ENCODE measurements at places on chromosomes 7 and 10.
A peak's percentile ranks its signal among the peaks of the same experiment; 100 is the strongest.

GRCh38 chr7:80775897-80776296, 137.5 kb downstream of the CD36 start:
- no peak for DNase-seq

DNA sequence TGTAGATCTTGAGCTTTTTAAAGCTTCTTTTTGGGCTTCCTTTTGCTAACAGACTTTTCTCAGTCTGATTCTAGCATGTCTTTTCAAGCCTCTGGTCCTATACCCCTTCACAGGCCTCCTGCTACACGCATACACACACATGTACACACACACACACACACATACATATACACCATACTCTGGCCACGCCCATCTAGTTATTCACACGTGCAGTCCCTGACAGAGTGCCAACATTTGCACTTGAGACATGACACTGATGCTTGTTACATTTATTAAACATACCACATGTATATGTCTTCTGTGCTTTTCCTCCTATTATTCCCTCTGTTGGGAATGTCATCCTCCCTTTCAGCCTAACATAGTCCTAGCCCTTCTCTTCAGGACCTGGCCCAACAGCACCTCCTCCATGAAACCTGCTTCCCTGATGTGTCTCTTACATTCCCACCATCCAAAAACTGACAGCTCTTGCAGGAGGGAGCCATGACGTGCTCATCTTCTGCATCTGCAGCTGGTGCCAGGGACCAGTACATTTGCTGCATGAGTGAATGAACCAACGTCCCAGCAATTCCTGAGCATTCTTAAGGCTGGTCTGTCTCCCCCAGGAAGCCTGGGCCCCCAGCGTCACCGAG, 222.1 kb downstream of the ARHGAP12 start:
- no peak for DNase-seq

- no peak for DNase-seq
These were observed 48.4 kb upstream of the BET1 start for GRCh38 chr7:94052398-94053180.

DNA sequence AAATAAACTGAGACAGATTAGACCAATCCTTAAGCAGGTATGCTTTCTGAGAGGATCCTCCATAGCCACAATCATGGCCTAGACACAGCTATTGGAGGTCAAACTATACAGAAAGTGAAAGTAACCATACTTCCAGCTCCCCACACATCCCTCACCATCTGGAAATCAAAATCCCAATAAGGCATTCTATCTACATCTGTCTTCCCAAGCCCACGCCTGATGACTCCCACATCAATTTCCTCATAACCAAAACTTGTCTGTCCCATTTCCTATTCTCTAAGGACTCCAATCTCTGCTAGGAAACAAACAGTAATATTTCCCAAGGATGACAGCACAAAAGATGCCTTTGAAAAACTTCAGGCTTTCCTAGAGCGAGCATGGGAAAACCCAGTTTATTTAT, 247.3 kb upstream of the HPS1 start:
- no peak for DNase-seq

DNA sequence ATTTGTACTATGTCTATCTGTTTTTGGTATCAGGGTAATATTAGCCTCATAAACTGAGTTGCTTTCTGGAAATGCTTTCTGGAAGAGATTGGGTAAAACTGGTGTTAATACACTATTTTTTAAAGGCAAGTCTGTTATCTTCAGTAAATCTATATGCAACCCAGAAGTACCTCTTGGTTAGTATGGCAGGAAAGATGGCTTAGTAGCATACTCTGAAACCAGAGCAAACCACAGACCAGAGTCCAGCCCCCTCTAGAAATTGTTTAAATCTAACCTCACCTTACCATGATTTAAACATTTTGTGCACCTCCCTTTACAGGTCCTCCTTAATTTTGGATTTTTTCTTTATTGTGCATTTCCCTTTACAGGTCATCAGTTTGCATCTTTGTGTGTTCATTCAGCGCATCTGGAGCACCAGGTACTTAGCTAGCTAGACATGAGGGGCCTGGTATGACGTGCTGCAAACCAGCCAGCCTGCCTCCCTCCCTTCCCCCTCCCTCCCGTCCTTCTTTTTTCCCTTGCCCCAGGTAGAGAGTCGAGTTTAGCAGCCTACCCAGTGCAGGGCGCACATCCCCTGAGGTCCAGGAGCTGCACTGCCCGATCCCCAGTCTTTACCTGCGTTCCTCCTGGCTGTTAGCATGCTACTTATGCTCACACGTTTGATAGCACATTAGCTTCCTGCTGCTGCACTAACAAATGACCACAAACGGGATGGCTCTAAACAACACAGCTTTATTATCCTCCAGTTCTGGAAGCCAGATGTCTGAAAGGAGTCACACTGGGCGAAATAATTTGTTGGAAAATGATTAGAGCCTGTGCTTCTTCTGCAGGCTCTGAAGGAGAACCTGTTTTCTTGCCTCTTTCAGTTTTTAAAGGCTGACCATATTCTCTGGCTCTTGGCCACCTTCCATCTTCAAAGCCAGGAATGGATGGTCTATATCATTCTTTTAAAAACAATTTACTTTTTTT, 299.9 kb upstream of the HABP2 start:
- no peak for DNase-seq

GRCh38 chr10:103696411-103697145, 158.8 kb downstream of the SH3PXD2A start:
- peak; percentile 23 for DNase-seq

- DNase-seq = peak; percentile 64
These were observed at the start of gene CLDN4 for GRCh38 chr7:73830681-73831583. TSS of gene CLDN4 (plus strand) at chr7:73830996. CDS start at chr7:73831202, 206 bp downstream.

DNA sequence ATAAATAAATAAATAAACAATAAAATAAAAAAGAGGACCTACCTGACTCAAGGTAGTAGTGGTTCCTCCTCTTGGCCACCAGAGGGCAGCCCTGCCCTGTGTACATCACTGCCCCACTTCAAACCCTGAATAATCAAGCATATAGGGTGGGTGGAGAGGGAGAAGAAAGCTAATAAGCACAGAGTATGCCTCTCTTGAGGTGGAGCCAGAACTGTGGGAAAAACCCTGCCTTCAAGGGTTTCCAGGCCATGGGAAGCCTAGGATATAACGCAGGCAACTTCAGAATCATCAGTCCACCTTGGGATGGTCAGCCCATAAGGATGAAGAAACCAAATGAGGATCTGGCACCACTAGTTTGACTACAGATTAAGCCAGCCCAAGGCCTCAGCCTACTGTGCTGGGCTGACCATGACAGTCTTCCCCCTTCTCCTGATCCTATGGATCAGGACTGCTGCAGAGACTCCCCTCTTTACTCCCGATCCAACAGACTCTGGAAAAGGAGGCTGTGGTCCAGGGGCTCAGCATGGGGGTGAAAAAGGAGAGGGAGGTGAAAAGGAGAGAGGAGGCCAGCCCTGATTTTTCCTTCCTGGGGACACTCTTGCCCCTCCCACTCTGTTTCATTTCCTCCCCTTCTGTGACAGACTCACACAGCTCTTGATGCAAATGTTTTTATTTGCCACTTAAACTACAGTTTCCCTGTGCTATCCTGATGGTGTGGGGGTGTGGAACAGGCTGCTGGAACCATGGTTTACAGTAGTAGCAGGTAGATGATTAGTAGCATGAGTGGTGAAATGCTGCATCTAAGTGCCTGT, 10.1 kb downstream of the AVPI1 start:
- peak; percentile 61 for DNase-seq

DNA sequence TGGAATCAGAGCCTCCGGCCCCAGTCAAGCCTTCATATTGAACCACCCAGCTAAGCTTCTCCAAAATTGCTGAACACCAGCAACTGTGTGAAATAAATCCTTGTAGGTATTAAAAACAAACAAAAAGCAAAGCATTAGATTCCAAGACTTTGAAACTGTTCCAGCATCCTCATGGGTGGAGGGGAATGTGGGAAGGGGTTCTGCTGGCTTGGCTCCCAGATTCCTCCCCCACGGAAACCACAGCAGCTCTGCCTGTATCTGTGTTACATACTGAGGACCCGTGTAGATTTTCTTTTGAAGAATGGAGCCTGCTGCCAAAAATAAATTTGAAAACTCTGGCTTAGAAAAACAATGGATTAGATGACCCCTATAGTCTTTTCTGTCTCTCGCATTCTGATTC, 20.0 kb downstream of the AKR1B1 start:
- DNase-seq = no peak

- no peak for DNase-seq
These were observed 24.0 kb upstream of the KMT2C start for GRCh38 chr7:152459724-152460251.

DNA sequence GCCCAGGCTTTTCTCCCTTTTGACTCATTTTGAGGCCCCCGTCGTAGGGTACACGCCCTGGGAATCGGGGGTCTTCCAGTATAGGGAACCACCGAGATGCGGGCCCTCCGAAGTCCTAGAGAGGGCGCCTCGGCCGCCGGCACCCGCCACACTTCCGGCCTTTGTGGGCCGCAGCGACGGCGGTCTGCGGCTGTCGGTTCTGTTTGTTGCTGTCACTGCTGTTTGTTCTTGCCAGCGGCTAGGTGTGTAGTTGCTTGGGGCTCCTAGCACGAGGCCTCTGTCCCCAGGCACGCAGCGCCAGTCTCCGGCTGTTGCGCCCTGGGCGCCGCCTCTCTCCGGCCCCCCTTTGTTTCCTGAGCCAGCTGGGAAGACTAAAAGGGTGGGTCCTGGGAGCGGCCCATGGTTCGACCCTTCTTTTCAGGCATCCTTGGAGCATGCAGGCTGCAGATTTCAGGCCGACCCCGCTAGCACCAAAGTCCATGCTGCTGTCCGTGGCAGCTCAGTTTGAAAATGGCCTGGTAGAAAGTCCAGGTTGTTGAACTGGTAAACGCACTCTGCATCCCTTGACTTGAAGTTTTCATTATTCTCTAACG, 17.8 kb upstream of the ZKSCAN1 start:
- DNase-seq = no peak

GRCh38 chr10:75672842-75673241, 241.4 kb downstream of the LRMDA start:
- no peak for DNase-seq

DNA sequence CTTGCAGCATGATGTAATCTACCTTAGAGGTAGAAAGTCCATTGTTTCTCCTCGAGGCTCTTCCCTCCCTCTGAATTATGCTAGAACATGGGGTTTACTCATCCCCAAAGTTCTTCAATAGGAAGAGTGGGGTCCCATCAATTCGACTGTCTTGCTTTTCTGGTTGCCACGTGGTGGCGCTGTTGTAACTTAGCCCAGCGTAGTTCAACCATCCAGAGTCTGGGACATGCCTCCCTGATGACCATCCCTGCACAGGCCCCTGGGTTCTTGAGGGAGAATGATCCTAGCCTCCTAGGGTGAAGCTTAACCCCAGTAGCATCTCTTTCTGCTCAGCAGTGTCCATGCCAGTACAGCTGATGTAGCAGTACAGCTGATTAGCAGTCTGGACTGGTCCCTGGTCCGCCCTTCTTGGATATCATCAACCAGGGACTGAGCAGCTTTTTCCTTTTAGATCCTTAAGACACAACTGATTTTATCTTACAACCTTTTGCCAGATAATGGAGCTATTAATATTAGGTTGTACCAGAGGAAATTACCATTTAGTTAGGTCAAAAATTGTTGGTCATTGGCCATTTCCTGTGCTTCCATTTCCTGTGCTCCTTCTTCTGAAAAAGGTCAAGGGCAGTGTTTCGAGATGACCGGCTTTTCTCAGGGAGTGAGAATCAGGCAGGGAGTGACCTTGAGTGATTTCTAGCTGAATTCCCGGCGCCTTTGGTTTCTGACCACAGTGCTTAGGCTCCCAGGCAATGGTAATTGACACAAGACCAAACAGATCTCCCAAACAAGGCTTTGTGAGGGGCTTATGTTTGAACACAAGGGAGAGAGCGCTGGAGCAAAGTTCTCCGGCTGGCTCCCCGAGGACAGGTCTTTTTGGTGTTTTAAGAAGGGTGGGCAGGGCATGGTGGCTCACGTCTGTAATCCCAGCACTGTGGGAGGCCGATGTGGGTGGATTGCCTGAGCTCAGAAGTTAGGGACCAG, 65.4 kb downstream of the TACC2 start:
- DNase-seq = peak; percentile 52

GRCh38 chr7:106486331-106486730, 174.6 kb downstream of the CCDC71L start:
- no peak for DNase-seq
